ENCODE measurements at places on chromosomes 3 and 15.

GRCh38 chr3:170739410-170739809 lies 130.6 kb downstream of the RPL22L1 start:
- no peak for DNase-seq

- DNase-seq, result no peak
Measured at GRCh38 chr3:149815321-149815720, 2.3 kb downstream of the RNF13 start.

GRCh38 chr15:51878446-51879386 lies 49.3 kb downstream of the TMOD3 start:
- no peak for DNase-seq

DNA sequence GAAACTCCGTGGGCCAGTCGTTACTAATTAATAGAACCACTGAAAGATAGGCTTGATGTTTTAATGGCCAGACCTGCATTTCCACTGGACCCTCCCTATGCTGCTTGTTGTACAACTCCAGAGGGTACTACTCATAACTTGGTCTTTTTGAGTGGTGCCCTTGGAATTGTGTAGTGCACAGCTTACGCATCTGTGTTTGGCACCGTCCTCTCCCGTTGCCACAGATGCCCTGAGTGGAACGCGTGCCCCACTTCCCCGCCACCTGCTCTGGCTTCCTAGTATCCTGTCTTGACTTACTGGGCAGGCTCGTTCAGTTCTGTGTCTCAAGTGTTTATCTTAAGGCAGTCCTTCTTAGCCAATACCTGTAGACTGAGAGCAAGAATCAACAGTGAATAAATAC lies 78.7 kb downstream of the USP13 start:
- DNase-seq, result no peak

DNA sequence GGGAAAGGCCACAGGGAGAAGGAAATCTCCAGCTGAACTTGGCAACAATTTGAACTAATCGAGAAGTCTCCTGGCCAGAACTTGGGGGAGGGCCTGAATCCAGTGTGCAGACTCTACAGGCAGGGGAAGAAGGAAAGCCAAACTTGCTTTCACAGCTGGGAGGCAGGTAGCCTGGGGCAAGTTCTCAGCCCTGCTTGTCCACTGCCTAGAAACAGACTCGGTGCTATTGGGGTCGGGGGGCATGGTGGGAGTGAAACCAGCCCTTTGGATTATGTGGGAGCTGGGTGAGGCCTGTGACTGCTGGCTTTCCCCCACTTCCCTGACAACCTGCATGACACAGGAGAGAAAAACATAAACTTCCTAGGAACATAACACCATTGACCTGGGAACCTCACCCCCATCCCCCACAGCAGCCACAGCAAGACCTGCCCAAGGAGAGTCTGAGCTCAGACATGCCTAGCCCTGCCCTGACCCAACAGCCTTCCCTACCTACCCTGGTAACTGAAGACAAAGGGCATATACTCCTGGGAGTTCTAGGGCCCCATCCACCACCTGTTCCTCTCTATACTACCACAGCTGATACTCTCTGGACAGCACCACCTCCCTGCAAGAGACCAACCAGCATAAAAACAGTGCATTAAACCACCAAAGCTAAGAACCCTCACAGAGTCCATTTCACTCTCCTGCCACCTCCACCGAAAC lies 103.7 kb upstream of the MNS1 start:
- DNase-seq, result no peak

- no peak for DNase-seq
Measured at GRCh38 chr15:68441045-68441743, 9.2 kb upstream of the ITGA11 start.

GRCh38 chr15:38103564-38103963 lies 149.1 kb upstream of the SPRED1 start:
- no peak for DNase-seq

DNA sequence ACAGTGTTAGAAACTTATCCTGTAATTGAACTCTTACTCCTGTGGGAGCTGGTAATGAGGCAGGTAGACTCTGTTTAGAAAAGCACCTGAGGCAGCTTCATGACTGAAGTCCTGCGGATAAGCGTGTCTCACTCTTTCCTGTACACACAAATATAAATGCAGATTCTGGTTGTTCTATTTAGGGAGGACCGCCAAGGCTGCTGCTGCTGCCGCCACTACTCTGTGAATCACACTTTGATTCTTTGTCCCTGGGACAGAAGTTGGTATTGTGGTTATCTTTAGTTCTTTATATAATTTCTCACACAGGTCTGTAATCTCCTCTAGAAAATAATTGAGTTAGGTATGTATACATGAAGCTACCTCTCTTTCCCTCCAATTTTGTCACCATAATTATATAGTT lies 3.6 kb downstream of the LSAMP start:
- DNase-seq, result no peak

GRCh38 chr3:101212730-101213129 lies 107.6 kb downstream of the IMPG2 start:
- DNase-seq, result no peak

DNA sequence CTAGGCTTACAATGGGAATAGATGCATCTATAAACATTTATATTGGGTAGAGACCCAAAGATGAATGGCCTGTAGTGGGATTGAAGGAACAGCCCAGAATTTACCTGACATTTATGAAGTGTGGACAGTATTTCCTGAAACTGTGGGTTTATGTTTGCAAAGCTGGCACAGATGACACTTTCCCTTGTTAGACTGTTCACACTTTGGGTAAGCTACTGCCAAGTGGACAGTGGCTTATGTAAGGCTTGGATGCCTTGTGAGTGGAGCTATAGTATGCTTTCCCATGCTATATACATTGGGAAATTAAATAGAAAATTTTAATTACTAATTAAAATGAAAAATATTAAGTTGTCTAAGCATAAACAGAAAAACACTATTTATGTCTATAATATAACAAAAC lies 48.5 kb downstream of the STARD9 start:
- no peak for DNase-seq

- DNase-seq, result no peak
Measured at GRCh38 chr3:167908221-167908620, 172.7 kb downstream of the SERPINI1 start.

GRCh38 chr15:75228787-75229186 lies 27.1 kb downstream of the C15orf39 start:
- DNase-seq, result no peak

GRCh38 chr3:186002884-186003472 lies 65.2 kb upstream of the TRA2B start:
- no peak for DNase-seq

- no peak for DNase-seq
Measured at GRCh38 chr3:118369892-118370491, 664.7 kb downstream of the IGSF11 start.

- no peak for DNase-seq
Measured at GRCh38 chr3:36227980-36228379, 152.3 kb upstream of the STAC start.

DNA sequence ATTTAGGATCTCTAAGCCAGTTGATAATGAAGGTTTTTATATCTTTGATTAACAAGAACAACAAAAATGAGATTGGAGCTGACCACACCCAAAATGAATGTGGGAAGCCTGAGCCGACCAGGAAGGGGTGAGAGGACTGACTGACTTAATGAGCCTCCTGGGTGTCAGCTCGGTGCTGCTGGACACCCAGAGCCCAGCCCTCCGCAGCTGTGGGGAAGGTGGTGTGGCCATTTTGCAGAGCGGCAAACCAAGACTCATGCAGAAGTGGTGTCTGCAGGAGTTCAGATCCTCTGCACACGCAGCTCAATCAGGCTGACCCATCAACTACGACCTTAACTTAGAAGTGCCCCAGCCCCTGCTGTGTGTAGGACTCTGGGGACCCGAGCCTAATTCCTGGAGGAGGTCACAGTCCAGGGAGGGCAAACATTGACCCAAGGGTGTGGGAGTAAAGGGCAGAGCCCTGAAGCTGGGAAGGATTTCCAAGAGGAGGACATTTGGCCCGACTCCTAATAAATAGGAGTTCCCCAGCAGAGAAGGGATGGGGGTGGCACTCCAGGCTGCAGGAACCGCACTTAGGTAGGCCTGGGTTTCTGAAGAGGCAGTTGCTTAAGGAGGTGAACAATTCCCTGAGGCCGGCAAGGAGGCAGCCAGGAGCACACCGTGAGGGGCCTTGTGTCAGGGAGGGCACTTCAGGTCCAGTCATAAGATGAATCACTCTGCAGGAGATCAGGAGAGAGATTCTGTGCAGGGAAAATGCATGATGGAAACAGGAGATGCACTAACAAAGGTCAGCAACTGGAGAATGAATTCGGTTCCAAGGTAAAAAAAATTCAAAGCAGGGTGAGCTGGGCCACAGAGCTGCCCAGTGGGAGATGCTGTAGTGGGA lies 197.1 kb upstream of the TPM1 start:
- DNase-seq, result no peak

GRCh38 chr15:63448266-63448665 lies 56.1 kb upstream of the USP3 start:
- no peak for DNase-seq

DNA sequence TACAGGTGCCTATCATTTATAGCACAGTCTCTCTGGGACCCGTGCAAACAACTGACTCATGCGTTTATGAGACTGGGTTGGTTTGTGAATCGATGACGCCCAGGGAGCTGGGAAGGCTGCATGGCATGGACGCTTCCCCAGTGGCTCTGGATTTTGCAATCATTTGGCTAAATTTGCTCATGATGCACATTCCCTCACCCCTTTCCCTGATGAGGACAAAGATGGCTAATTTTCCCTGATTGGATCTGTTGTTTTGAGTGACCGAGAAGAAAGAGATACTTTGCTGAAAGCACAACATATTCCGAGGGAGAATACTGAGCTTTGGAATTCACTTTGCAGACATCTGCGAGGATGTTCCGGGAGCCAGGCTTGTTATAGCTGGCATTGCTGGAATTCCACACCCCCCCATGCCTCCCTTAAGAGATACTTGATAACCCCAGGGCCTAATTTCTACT lies 51.1 kb downstream of the CGNL1 start:
- no peak for DNase-seq

DNA sequence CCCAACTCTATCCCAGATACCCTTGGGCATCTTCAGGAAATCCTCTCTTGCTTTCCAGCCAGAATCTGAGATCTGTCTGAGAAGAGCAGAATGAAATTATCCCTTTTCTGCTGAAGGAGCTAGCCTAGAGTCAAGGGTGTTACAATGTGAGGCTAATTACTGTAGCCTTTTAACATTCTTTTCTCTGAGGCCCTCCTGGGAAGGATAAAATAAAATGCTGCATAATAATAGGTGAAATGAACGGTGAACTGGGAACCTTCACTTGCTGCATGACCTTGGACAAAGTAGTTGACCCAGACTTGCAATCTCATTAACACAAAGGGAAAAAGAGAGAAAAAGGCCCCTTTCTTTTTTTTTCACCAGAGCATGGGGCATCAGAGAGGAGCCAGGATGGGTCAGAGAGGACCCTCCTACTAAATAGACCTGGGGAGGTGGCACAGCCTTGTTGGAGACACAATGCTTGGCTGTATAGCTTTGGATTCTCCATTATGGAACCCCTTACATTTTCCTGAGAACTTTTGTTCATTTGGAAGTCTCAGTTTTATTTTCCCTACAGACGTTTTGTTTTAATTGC lies 137.0 kb upstream of the LIPC start:
- DNase-seq, result no peak

DNA sequence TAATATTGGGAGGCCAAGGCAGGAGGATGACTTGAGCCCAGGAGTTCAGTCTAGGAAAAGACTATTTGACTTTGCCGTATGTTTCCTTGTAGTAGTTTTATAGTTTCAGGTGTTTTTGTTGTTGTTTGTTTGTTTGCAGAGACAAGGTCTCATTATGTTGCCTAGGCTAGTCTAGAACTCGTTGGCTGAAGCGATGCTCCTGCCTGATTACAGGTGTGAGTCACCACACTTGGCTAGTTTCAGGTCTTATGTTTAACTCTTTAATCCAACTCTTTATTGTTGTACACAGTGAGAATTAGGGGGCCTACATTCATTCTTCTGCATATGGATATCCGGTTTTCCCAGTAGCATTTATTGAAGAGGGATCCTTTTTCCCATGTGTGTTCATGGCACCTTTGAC lies 32.0 kb downstream of the FAIM start:
- no peak for DNase-seq

DNA sequence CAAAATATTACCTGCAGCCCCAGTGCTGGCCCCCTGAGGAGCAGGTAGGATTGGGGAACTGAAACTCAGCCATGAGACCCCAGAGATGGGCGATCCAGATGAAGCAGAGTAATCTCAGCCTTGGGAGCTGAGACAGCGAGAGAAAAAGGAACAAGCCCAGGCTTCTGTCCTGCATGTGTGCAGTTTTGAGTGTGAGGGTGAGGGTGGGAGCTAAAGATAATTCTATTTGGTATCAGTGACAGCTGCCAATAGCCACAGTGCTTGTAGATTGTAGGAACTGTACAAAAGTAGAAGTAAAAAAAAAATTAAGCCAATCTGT lies 5.9 kb downstream of the ATP8B4 start:
- no peak for DNase-seq

DNA sequence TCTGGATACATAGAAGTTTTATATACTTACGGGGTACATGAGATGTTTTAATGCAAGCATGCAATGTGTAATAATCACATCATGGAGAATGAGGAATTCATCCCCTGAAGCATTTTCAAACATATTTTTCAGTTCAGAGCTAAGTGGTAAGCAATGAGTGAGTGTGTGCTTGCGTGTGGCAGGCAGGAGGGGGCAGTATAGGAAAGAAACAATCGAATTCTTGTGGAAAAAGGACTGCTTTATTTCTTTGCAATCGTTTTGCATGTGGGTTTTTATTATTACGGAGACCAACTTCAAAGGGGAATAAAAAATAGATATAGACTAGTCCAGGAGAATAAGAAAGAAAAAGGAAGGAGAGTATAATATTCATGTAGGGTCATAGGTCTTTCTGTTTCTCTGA lies 271.6 kb downstream of the CHL1 start:
- no peak for DNase-seq

DNA sequence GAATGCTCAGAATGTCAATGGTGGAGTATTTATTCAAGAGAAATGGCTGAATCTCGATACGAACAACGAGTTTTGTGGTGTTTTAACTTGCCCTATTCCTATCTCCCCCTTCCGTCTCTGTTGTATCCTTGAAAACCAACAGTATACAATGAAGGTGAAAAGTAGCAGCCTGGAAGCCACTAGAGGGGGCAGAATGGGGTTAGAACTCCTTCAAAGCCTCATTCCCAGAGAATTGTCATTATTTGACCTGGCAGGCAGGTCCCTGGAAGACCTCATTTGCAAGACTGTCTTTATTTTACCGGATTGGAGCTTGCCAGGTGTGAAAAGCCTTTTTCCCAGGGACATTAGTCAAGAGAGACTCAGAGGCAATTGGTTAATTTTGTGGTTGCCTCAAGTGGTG lies 139.4 kb downstream of the LRRC28 start:
- no peak for DNase-seq

DNA sequence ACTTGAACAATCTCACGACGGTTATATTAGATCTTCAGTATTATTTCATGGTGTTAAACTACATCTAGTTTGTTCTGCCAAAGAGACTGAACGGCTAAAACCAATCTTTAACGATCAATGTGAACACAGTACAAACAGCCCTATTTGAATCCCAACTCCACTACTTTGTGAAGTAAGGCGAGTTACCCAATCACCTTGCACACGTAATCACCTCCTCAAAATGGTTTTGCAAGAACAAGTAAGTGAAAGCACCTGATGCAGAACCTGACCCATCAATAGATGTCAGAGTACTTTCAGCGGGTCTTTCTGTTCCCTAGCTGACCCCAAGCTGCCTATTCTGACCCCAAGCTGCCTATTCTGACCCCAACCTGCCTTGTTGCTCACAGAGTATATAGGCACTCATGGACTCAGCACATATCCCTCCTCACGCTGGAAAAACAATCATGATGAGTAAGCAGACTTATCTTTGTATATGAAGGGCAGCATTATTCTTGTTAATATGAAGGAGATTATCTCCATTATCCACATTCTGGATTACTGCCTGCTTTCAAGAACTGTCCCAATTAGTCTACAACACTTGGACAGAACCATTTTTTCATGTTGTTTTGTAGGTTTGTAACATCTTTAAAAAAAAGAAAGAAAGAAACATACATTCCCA lies 3.7 kb downstream of the KPNA1 start:
- no peak for DNase-seq

Data from stimulated activated CD4-positive, alpha-beta T cell treated with anti-CD3 and anti-CD28 coated beads, Interleukin-4, amount 100 ng/mL, for 24 hours (primary cell).